NCI-H2171 treated with DMSO at 0.1 percent for 48 hours (cell line): ENCODE measurements at places on chromosomes 3 and 15.

GRCh38 chr3:188232656-188233055, 78.7 kb downstream of the LPP start:
- no peak for DNase-seq

DNA sequence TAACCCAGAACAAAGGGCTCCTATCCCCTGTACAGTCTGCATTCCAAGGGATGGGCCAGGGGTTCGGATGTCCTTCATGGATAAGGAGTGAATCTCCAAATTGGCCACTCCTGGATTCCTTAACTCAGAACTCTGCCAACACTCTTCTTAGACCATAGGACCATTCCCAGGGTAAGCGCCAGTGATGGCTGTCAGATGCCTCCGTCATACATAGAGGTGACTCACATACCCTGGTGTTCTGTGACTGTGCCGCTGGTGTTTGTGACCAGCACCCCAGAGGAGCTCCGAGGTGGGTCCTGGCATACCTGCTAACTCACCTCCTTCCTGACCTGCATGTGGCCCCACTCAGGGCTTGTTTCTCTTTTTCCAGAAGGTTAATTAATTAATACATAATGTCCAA, 134.7 kb downstream of the KLF13 start:
- no peak for DNase-seq

DNA sequence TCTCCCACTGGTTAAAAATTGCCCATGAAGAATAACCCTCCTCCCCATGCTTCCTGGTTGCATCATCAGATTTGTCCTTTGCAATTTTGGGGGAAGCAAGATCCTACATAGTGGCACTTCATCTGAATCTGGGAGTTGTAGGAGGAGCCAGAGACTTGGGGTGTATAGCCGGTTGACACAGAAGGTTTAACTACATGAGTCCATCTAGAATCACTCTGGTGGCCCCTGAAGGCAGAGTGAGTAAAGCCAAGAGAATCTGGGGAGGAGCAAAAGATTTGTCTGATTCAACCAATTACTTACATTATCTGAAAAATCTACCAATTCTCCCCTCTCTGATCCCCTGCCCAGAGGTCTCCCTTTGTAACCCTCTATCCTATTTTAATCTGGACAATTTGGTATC, 50.1 kb downstream of the SYN2 start:
- DNase-seq = no peak

DNA sequence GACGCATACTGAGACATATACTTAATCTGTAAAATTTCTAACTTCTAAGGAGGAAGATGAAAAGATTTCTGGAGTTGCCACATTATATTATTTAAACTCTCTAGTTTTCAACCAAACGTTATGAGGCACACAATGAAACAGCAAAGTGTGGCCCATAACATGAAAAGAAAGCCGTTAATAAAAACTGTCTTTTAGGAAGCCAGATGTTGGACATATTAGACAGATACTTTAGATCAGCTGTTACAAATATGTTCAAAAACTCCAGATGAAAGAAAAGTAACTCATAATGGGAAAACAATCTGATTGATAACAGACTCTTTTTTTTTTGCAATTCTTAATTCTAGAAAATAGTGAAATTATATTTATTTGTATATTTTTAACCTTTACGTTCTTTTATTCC, 34.3 kb downstream of the ADAMTSL3 start:
- DNase-seq = no peak

DNA sequence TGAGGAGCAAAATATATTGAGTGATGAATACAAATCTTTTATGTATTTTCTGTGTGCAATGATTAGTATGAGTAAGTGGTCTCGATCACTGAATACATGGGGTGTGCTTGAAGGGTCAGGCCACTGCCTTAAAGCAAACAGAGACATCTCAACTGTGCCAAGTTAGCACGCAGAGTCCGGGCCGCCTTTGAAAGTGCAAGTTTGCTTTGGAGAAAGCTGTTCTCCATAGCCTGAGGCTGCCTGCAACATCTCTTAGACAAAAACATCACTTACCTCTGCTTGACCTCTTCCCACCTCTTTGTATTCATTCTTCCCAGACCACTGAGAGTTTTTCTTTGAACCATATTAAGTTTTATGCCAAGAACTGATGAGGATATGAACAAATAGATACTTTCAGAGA, 267.0 kb downstream of the ZBTB20 start:
- DNase-seq = peak; percentile 83

- DNase-seq = peak; percentile 62
Observed at GRCh38 chr15:77107531-77108355, 36.8 kb upstream of the TSPAN3 start.
